Liver (tissue), 10 donors: ENCODE measurements at places on chromosomes 7 and 10. TPM values are rescaled to one million over a fixed set of nuclear protein-coding genes. Genes with fewer than 3 reads are reported as not detected.

- DNase-seq: no peak
Measured at GRCh38 chr7:115267503-115267902, 345.6 kb downstream of the MDFIC start.

DNA sequence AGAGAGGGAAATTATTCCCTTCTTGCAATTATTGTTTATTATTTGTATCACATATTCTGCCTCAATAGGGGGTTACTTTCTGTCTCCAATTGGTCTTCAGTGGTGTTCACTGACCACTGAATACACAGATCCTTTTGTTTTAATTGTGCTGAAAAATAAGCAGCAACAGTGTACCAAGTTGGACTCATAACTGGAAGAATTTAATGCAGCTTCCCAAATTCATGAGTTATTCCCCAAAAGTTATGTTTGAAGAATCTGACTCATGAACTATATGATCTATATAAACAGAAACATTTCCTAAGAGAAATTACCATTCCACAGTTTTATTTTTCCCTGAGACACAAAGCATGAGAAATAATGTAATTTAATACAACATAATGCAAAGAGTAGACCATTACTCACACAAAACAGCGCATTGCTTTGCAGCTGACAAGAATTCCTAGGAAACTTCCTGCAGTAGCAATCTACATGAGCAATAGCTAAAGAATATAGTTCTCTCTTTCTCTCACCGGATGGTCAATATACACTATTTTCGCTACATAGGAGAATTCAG is 479.2 kb downstream of the HTR7 start:
- DNase-seq: no peak

DNA sequence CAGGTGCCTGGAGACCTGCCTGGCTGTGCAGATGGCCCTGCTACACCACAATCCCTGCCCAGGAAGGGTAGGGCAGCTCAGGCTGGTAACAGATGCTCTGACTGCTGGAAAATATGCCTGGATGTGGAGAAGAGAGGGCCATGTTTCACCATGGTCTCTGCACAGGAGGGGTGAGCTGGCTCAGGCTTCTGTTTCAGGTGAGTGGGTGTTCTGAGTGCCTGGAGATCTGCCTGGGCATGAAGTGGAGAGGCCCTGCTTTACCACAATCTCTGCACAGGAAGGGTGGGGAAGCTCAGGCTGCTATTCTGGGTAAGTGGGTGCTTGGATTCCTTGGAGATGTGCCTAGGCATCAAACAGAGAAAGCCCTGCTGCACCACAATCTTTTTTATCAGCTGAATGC is 350.1 kb downstream of the KIF20B start:
- no peak for DNase-seq

- no peak for DNase-seq
Measured at GRCh38 chr10:99449023-99449422, 18.6 kb upstream of the GOT1 start.

The PIP gene
- total RNA-seq: not detected

The CCL26 gene
- not detected for total RNA-seq

The TFEC gene
- total RNA-seq: 5.1 TPM

The HABP2 gene
- 247 TPM for total RNA-seq

The NXPH1 gene
- not detected for total RNA-seq
